ENCODE measurements at places on chromosomes 13 and 19.

- no peak for DNase-seq
Observed at GRCh38 chr19:1091544-1092175, 3.5 kb downstream of the POLR2E start.

- DNase-seq: no peak
Observed at GRCh38 chr13:44407379-44407778, 33.8 kb downstream of the SERP2 start.

DNA sequence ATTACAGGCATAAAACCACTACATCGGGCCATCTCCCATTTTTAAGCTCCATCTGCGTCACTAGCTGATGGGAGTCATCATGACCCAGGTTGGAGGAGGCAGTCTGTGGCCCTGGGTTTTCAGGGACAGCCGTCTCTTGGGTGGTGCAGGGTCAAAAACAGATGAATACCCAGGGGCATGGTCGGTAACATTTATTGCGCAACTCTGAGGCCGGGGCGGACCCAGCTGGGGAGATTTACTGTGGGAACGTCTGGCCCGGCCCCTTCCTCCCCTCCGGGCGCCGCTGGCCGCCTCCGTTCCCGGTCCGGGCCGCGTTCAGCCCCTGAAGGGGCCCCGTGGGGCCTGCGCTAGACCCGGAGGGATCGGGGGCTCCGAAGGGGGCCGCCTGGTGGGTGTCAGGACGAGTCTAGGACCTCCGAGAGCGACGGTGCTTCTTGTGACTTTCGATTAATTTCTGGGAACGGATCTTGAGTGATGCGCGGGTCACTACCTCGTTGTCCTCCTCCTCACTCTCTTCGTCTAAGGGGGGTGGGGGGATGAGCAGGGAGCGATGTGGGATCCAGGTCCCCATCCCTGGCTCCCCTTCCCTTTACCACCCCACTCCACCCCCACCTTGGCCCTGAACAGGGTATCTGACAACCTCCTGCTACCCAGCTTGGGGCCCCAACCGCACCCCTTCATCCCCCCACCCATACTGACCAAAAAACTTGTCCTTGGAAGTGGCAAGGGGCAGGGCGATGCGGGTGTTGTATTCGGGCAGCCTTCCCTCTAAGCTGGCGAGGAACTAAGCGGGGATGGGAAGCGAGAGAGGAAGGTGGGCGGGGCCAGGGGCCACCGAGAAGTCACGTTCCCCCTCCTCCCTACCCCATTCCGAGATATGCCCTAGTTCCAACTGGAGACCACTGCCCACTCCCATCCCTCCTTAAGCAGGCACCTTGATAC is 1.6 kb upstream of the RGL3 start:
- no peak for DNase-seq

GRCh38 chr19:18867751-18868150 is 28.2 kb downstream of the CERS1 start:
- no peak for DNase-seq

GRCh38 chr13:33252135-33252534 is 33.4 kb downstream of the STARD13 start:
- no peak for DNase-seq

- DNase-seq: no peak
Observed at GRCh38 chr13:23950736-23951510, 53.6 kb upstream of the C1QTNF9B start.

- DNase-seq: no peak
Observed at GRCh38 chr13:48749144-48749543, 95.4 kb downstream of the CYSLTR2 start.
